ENCODE measurements at places on chromosomes 1 and 21.
A peak's percentile ranks its signal among the peaks of the same experiment; 100 is the strongest.

DNA sequence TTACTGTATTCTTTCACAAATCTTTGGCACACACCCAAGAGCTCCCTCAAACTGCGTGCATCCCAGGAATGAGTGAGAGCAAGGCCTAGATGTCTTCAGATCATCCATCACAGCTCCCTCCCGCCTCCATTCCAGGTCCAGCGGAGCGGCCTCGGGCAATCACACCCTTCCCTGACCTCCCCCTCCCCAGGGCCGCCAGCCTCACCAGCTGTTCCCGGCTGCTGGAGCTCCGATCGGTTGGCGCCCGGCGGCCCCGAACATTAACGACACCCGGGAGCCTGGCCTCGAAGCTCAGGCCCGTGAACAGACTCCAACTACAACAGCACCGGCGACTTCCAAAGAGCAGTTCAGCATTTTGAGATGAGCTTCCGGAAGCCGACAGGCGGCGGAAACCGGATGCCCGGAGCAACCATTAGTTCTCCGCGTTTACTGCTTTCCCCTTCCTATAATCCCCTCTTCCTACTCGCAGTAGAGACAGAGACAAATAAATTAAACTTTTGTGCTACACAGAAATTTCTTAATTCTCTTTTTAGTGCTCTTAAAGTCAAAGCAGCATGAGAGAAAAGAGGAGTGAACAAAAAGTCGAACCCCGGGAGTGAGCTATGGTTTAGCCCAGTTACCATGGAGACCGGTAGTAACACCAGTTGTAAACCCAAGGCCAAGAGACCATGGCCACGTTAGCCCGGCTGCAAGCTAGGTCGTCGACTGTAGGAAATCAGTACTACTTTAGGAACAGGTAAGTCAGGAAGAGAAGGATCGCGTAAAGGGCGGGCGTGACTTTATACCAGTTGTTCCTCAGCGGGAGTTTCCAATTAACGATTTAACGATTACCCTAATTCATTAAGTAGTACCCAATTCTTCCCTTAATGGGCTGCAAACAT lies at the start of the genes GPATCH2 and SPATA17:
Gene GPATCH2 (minus strand): TSS at position 380 of the 881 bp plus-strand sequence. CDS start 119 bp downstream, at position 261.
Gene SPATA17 (plus strand): TSS at position 634 of the 881 bp plus-strand sequence. CDS start 35 bp downstream, at position 669.
- peak; percentile 93 for DNase-seq

- no peak for DNase-seq
Measured at GRCh38 chr1:117591252-117591651, 14.6 kb upstream of the TENT5C start.

DNA sequence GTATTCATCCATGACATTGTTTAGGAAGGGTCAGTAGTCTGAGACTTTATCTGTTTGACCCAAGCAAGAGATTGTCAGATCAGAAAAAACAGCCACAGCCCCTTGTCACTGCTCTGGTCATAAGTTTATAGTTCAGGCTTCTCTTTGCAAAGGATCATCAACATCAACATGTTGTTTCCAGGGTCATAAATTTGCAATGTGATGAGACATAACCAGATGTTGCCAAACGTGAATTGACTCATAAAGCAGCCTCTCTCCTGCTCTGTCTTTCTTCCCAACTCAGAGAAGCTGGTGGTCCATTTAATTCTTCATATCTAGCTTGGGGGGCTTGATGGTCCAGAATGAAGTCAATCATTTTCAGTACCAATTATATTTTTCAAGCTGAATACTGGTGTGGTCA lies 507.2 kb upstream of the PBX1 start:
- DNase-seq = no peak

GRCh38 chr1:209430821-209431259 lies 152.7 kb upstream of the CAMK1G start:
- DNase-seq = no peak

GRCh38 chr1:35850051-35850450 lies 33.0 kb upstream of the AGO1 start:
- no peak for DNase-seq

DNA sequence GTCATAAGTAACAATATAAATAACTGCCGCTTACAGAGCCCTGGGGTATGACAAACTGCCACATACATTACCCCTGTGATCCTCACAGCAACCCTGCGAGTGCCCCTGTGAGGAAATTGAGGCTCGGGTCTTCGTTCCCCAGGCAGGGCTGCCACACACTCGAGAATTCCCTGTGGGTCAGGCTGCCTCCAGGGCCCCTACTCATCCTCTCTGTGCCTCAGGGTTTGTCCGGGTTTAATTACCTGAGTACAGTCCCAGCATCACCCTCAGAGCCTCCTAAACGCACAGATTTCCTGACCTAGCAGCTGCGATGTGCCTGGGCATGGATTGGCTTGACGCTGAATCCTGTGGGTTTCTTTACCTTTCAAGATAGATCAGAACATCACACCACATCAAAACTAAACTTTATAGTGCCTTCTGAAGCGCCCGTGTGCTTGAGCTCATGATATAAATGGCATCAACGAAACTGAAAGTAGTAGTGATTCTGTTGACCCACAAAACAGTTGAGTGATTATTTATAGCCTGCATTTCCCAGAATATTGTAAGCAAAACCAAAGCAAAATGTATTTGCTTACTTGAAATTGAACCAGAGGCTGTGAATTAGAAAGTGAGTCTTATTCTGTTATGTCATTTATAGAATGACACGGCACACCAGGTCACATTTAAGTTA lies 14.0 kb downstream of the SLC37A1 start:
- no peak for DNase-seq
